Hematopoietic multipotent progenitor cell treated with erythropoietin and hydrocortisone succinate and interleukin-3 and kit ligand, for 6 days (in vitro differentiated cells): ENCODE measurements at places on chromosomes 4 and X.

- DNase-seq, result no peak
Measured at GRCh38 chr4:168800926-168801325, 209.1 kb downstream of the CBR4 start.

- DNase-seq, result no peak
Measured at GRCh38 chrX:37767430-37767829, 12.4 kb upstream of the CYBB start.

GRCh38 chrX:724256-724655 lies 93.7 kb downstream of the SHOX start:
- peak; percentile 33 for DNase-seq

GRCh38 chr4:180696460-180697092 lies 1546.6 kb upstream of the TENM3 start:
- DNase-seq, result no peak

- DNase-seq, result peak; percentile 7
Measured at GRCh38 chr4:100257567-100257966, 67.3 kb upstream of the DDIT4L start.

DNA sequence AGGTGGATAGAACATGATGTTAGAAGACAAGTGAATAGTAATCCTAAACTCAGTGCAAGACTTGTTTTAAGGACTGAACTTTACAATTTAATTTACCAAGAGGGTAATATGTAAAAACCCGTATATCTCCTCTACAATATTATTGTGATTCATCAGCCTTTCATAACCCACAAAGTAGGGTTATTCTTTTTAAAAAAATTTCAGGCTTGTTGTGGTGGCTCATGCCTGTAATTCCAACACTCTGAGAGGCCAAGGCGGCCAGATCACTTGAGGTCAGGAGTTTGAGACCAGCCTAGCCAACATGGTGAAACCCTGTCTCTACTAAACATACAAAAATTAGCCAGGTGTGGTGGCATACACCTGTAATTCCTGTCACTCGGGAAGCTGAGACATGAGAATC lies 7.2 kb downstream of the IBSP start:
- no peak for DNase-seq

DNA sequence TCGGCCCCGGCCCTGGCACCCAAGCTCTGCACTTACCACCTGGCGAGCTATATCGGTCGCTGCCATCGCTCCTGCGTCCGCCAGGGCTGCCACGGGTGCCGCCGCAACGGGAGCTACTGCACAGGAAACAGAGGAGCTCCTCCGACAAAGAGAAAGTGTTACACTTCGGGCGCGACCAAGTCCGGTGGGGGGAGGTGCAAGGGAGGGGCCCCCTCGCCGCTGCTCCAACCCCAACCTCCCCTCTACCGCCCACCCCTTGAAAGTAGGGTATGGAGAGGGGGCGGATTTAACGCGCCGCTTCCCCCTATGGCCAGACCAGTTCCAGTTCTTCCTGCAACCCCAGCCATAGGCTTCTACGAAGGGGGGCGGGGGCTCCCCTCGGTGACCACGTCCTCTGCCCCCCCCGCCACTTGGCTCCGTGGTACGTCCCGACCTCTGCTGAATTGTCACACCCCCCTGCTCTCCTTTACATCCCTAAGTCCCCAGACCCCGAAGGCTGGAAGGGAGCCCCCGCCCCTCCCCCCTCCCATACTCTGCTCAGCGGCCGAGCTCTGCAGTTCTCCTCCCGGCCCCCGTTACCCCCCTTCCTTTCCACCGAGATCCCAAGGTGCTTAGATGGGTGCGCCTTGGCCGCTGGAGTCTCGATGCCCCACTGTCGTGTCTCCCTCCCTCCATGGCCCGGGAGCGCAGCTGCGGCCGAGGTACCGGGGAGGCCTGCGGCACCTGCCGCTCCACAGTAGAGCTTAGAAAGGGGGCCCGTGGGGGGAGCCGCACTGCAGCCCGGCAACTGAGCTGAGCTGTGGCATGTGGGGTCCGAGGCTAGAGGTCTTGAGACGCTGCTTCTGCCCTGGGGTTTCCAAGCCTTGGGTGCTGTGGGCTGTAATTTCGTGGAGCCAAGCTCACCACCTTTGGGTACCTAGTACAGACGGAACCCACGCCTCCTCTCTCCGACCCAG lies at the start of gene SEPTIN6:
TSS of gene SEPTIN6 (minus strand) at position 129 of the 956 bp plus-strand sequence. CDS start at position 66, 63 bp downstream.
- peak; percentile 81 for DNase-seq

- DNase-seq, result no peak
Measured at GRCh38 chrX:17679261-17679660, 58.0 kb upstream of the SCML1 start.
